Stimulated activated CD4-positive, alpha-beta T cell treated with anti-CD3 and anti-CD28 coated beads, Interleukin-15, amount 100 ng/mL, for 48 hours (primary cell): ENCODE measurements at places on chromosomes 6 and 20.

DNA sequence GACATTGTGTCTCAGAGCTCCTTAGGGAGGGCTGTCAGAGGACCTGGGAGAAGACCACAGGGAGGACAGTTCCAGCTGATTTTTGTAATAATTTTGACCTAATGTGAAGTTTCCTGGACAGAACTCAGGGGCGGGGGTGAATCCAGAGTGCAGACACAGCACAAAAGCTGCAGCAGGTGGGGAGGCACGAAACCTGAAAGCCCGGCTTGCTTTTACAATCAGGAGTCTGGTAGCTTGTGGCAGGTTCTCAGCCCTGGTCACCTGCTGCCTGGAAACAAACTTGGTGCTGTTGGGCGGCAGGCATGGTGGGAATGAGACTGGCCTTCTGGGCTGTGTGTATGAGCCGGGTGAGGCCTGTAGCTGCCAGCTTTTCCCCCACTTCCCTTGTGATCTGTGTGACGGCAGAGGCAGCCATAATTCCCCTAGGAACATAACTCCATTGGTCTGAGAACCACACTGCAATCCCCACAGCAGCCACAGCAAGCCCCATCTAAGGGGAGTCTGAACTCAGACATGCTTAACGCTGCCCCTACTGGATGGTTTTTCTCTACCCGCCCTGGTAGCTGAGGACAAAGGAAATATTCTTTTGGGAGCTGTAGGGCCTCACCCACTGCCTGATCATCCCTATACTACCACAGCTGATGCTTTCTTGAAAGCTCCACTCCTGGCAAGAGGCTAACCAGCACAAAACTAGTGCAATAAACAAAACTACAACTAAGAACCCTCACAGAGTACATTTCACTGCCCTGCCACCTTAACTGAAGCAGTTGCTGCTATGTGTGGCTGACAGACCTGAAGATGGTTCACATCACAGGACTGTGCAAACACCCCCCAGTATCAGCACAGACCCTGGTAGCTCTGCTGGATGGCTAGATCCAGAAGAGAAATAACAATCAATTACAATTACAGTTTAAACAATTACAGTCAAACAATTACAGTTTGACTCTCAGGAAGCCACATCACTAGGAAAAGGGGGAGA, 1055.1 kb upstream of the GJE1 start:
- no peak for DNase-seq

DNA sequence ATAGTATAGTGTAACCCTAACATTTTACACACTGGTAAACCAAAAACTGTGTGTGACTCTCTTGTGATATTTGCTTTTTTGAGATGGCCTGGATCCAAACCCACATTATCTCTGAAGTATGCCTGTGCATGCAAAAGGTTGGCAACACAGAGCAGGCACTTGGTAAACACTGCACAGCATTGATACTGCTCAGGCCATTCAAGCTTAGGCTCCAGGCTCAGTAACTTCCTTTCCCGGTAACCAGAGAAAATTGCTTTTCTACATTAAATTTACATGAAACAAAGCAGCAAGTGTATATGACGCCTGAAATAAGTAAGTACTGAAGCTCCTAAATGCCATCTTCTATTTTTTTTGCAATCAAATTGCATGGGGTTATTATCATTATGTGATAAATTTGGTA, 205.7 kb downstream of the EPM2A start:
- no peak for DNase-seq

DNA sequence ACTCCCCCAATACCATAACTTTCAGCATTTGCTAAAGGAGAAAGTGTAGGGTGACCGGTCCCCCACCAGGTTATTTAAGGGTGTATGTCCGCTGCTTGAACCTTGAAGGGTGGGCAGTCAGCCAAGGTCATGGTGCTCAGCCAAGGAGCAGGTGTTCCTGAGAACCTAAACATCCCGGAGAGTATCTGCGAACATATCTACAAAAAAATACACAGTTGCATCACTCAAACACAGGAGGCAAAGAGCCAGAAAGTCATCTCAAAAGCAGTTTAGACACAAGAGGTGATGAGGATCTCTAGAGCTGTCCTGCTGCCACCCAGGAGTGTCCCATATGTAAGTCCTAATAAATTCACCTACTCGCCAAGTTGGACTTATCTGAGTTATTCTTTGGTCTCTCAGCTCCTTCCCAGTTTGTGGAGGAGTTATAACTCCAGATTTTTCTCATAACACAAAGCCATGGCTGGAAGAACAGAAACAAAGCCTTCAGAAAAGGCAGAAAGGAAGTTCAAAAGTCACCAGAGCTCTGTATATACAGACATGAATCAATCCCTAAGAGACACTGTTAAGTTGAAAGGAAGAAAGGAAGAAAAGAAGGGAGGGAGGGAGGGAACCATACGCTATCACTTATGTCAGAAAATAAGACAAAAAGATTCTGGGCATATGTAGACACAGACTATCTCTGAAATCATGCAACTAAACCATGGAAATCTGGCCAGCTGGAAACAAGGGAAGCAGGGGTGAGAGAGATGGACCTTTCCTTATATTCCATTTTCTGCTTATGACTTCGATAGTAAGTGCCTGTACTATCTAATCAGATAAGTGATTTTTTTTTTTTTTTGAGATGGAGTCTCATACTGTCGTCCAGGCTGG, 11.3 kb downstream of the MBOAT1 start:
- no peak for DNase-seq

DNA sequence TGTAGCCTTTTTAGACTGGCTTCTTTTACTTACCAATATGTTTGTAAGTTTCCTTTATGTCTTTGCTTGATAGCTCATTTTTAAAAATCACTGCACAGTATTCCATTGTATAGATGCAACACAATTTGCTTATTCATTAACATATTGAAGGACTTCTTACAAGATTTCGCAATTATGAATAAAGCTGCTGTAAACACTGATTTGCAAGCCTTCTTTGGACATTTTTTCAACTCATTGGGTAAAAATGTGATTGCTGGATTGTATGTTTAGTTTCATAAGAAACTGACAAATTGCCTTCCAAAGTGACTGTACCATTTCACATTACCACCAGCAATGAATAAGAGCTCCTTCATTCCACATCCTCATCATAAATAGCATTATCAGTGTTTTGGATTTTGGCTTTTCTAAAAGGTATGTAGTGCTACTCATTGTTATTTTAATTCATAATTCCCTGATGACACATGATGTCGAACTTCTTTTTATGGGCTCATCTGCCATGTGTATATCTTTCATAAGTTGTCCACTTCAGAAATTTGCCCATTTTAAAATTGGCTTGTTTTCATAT, 80.7 kb downstream of the TFAP2B start:
- no peak for DNase-seq
